ENCODE measurements at places on chromosomes 13 and 19.
A peak's percentile ranks its signal among the peaks of the same experiment; 100 is the strongest.

- DNase-seq, result no peak
Observed at GRCh38 chr13:51420681-51421490, 31.9 kb downstream of the INTS6 start.

GRCh38 chr19:35213663-35214632, 14.6 kb downstream of the FAM187B start:
- peak; percentile 79 for DNase-seq

DNA sequence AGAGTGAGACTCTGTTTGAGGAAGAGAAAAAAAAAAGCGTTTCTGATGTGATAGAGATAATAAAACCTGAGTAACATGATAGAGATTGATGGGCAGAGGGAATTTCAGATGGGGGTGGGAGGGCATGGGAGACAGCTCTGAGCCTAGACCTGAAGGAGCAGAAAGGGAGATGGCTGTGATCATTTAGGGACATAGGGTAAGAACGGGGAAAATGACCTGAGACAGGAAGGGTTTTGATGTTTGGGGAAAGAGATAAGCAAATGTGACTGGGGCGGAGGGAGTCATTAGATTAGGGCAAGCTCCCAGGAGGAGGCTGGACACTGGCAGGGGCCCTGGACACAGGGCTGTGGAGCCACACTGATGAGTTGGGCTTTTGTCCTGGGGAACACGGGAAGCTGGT, 6.1 kb downstream of the ZNF320 start:
- no peak for DNase-seq

GRCh38 chr19:8090950-8091349, 38.4 kb downstream of the CCL25 start:
- DNase-seq, result no peak

DNA sequence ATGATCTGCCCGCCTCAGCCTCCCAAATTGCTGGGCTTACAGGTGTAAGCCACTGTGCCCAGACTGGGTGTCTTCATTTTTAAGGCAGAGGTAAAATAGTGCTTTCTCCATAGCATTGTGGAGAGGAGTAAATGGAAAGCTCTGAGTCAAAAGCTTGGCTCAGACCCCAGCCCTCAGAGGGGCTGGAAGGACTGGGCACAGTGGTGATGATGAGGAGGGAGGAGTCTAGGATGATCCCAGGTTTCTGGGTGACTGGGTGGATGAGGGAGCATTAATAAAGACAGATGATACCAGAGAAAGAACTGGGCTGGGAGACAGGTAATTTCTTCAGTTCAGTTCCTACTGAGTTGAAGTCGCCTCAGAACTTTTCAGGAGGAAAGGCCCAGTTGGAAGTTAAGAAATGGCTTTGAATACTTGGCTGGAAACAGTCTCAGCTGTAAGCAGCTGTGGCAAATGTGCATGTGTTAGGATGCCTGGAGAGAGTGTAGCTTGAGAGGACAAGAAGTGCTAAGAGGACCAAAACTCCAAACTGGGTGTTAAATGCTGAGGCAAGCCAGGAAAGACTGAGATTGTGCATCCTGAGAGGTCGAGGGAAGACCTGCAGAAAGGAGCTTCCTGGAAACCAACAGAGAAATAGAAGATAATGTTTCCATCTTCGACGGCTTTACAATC, 37.1 kb upstream of the MEDAG start:
- DNase-seq, result no peak

- DNase-seq, result no peak
Observed at GRCh38 chr19:50341091-50341564, 12.0 kb upstream of the KCNC3 start.

- no peak for DNase-seq
Observed at GRCh38 chr19:28472843-28473242, 740.1 kb downstream of the UQCRFS1 start.

DNA sequence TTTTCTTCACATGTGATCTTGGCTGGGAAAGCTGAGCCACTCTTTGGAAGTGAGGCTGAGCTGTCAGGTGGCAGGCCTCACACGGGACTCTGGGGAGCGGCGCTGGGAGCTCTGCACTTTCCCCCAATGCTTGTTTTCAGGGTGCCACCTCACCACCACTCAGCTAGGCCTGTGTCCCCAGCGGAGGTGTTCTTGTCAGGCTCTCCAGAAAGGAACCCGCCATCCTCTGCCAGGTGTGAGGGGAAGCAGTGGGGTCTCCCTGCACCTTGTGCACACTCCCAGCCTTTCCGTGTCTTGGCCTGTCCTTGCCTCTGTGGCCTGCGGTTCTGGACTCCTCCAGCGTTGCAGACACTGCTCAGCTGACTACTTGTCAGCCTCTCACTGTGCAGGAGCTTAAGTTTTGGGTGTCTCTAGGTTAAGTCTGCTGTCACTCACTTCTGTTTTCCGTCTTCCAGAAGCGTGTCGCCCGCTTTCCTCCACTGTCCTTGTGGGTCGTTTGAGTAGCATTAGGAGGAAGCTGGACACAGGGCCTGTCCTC, 51.9 kb downstream of the GGACT start:
- DNase-seq, result no peak

DNA sequence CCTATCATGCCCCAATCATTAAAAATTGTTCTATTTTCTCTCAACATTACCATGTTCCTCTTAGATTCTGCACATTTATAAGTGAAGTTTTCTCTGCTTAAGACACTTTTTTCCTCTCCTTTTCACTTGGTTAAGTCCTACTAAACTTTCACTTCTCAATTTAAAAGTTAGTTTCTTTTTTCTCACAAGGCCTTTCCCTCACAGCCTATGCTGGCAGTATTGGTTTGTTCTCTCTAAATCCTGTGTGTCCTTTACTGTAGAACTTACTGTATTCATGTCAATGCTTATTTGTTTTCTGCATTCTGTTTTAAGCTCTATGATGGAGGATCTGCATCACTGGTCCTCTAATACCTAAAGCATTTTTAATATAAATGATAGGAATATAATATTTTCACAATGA, 2816.6 kb downstream of the PCDH9 start:
- no peak for DNase-seq

- DNase-seq, result no peak
Observed at GRCh38 chr13:94272038-94272437, 207.4 kb downstream of the DCT start.

- no peak for DNase-seq
Observed at GRCh38 chr13:62908321-62908720, 1492.7 kb upstream of the PCDH20 start.

DNA sequence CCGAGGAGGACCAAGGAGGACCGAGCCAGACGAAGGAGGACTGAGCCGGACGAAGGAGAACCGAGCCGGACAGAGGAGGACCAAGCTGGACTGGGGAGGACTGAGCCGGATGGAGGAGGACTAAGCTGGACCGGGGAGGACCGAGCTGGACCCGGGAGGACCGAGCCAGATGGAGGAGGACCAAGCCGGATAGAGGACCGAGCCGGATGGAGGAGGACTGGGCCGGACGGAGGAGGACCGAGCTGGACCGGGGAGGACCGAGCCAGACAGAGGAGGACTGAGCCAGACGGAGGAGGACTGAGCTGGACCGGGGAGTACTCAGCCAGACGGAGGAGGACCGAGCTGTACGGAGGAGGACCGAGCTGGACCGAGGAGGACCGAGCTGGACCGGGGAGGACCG, 3.2 kb downstream of the PIP5K1C start:
- no peak for DNase-seq

DNA sequence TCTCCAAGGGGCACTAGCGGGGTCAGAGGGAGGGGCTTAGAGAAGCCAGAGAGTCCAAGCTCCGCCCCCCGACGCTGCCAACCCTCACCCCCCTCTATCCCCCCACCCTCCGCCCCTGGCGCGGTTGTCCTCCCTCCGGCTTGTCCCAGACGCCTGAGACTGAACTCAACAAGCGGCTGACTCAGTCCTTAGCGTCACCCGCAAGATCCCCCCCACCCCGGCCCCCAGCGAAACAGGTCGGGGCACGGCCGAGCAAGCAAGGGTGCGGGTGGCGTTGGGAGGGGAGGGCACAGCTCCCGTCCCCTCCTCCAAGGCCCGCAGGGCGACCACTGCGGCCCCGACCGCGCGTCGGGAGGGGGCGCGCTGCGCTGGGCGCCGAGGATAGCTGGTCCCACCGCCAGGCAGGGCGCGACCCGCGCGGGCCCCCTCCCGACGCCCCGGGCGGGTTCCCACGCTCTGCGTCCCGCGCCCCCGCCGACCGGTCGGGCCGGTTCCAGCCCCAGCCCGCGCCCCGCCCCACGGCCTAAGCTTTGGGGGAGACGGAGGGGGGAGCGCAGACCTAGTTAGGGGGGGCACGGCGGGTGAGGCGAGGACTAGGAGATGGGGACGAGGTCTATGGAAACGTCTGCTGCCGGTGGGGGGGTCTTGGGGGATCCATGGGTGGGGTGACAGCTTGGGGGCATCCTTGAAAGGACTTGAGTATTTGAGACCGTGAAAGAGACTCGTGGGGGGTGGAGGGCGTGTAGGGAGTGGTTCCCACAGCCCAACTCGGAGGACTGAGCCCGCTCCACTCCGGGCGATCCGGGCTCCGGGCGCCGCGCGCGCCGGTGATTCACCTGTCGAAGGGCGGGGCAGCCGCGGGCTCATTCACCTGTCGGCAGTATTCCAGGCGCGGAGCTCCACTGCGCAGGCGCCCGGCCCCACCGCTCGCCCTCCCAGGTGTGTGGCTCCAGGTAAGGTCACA, 5.1 kb downstream of the NOTCH3 start:
- no peak for DNase-seq

DNA sequence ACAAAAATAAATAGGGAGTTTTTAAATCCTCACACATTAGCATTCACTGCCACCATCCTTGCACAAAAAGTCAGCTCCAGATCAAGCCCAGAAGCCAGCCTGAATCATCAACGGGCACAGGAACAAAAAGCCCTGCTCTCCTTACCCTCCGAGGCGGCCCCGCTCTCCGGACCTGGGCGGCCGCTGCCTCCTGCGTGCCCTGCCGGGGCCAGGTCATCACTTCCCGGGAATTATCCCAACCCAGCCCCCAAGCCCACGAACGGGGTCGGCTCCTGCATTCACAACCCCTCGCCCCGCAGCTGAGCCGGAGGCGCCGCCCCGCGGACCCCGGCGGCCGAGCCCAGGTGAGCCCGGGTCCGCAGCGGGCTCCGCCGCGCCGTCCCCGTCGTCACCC, 754 bp downstream of the DNAJB1 start:
- DNase-seq, result no peak

DNA sequence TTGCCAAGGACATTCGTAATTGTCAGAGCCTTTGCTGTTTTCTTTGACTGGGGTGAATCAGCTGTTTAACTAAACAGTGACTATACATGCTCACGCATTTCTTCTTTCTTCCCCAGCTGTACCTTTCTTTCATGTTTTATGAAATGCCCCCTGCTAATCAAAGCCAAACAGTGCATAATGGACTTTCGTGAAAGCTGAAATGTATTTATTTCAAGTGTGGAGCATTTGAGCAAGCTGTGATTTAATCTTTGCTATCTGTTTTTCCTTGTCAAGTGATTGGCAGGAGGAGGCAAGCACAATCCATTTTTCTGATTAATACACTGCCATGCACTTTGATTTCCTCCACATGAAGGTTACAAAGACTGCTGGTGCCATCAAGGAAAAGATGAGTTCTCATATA, 831.7 kb upstream of the SPRY2 start:
- no peak for DNase-seq

Data from activated gamma-delta T cell treated with Interleukin-2 at 50 U/mL for 16 hours (primary cell).